ENCODE measurements at places on chromosomes 2 and 18. TPM values are rescaled to one million over a fixed set of nuclear protein-coding genes. Genes with fewer than 3 reads are reported as not detected.

DNA sequence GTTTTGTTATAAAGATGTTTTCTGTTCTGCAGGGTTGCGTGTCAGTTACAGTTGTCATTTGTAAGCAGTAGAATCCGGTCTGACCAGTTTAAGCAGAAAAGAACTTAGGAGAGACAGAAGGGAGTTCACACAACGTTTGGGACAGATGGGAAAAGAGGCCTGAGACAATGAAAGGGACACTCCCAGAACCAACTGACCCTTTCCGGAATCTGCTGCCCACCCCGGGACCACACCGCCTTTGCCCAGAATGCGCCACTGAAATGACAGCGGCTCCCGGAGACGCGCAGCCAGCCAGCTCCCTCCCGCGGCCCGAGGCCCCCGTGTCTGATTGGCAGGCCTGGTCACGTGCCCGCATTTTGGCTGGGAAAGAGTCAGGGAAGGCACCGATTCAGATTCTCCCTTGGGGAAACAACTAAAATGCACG is 244.6 kb downstream of the BCL2 start:
- DNase-seq, result peak; percentile 73

Gene DUSP19
- 1.8 TPM for total RNA-seq

GRCh38 chr2:32357318-32358110 is 691 bp downstream of the BIRC6 start:
- DNase-seq, result peak; percentile 67

Gene ZBTB14
- total RNA-seq, result 22.5 TPM

DNA sequence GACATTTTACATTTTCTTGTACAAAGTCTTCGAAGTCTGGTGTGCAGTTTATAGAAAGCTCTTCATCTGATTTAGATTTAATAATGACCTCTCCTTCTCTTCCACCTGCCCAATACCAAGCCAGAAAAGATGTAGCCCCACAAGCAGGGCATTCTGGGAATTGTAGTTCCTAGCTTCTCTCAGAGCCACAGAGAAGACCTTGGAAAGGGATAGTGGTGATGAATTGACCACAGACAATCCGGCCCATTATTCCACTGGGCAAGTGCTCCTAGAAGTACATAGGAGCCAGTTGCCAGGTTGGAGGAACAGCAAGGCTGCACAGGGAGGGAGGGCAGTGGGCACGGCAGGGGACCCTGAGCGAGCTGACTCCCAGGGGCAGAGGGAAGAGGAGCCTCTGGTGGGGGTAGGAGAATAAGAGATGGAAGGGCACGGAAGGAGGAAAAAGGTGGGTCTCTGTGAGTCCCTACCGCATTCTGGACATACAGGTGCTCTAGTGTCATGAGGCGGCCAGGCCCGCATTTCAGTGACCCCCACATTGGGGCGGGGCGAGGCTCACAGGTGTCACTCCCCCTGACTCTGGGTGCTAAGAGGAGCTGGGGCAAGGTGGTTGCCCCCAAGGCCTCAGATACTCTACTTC is 152.5 kb upstream of the HAAO start:
- no peak for DNase-seq

GRCh38 chr18:69885841-69886531 is 61.7 kb downstream of the CD226 start:
- peak; percentile 87 for DNase-seq

Gene NR4A2
- total RNA-seq, result 3.2 TPM

Gene PSMA8
- 0.82 TPM for total RNA-seq

Gene PCARE
- total RNA-seq, result not detected

Gene DNER
- not detected for total RNA-seq

Gene BIN1
- total RNA-seq, result 105 TPM

- no peak for DNase-seq
These were observed 162.0 kb downstream of the SLC4A3 start for GRCh38 chr2:219789476-219789875.

DNA sequence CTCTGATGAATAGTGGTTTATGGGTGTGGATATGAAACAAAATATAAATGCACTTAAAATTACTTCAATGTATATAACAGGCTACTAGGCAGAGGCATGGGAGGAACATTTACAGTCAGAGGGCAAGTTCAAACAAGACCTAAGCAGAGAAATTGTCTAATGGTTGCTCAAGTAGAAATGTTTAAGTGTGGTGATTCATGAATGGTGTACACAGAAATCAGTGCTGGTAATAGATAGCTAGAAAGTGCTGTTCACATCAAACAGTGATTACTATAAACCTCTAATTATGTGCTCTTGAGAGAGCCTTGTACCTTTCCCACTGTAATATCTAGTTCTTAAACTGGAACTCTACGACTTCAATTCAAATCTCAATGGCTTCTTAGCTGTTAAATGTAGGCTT is 485.1 kb downstream of the NRXN1 start:
- no peak for DNase-seq

Gene CD302
- 0.16 TPM for total RNA-seq

DNA sequence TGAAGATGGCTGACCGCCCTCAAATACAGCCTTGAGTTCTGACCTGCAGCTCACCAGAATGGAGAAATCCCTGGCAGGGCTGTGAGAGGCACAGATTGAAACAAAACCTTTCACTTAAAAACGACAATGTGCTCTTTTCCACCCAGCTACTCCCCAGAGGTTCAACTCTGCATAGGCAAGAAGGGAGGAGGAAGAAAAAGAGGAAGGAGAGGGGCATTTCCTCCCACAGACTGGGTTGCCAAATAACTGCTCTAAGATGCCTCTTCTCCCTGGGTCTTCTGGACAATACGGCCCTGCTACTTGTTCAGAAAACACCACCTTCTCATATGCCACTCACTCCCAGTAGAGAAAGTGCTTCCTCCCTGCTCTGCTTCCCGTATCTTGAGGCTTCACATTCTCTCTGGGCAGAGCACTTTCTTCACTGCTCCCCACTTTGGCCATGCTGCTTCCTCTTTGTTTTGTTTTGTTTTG is 136.4 kb upstream of the SLC1A4 start:
- no peak for DNase-seq

- DNase-seq, result no peak
These were observed 193.9 kb upstream of the HS6ST1 start for GRCh38 chr2:128512379-128513115.

DNA sequence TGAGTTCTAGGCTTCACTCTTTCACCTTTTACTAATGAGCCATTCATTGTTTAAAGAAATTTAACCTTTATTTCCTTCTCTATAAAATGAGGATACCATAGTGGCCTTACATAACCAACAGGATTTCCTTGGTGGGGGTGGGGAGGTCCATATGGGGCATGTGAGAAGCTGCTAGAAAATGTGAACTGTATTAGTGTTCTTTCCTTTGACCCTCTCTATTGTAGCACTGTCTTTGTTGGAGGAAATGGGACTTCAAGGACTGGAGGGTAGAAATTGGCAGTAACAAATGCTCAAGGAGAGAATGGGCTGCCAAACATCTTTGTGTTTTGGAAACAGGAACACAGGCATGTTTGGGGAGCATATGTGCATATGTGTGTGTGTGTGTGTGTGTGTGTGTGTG is 468.7 kb upstream of the ZEB2 start:
- DNase-seq, result no peak

DNA sequence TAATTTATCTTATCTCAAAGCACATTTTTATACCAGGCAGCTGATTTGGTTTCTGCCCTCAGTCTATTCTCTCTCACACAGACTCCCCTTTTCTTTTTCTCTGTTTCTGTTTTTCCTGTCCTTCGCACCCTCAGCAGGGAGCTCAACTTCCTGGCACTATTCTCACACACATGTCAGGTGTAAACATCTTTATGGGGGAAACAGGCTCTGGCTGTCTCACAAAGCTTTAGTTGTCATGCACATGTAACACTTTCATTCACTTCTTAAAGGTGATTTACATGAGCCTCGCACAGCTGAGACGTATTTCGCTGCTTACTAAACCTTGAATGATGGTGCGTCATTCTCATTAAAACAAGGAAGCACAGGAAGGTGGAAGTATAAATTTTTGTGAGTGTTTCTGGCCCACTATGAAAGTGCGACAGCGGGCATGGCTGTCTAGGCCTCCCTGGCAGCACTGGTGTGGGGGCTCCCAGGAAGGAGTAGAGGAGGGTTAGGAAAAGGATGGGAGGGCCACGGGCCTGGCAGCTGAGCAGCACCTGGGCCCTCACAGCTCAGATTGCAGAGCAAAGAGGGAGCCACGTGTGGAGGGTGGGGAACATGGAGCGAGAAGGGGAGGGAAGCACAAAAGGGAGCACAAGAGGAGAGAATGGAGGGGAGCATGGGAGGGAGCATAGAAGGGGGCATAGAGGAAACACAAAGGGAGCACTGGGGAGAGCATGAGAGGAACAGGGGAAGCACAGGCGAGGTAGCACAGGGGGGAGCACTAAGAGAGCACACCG is 46.2 kb upstream of the SNTG2 start:
- peak; percentile 22 for DNase-seq

DNA sequence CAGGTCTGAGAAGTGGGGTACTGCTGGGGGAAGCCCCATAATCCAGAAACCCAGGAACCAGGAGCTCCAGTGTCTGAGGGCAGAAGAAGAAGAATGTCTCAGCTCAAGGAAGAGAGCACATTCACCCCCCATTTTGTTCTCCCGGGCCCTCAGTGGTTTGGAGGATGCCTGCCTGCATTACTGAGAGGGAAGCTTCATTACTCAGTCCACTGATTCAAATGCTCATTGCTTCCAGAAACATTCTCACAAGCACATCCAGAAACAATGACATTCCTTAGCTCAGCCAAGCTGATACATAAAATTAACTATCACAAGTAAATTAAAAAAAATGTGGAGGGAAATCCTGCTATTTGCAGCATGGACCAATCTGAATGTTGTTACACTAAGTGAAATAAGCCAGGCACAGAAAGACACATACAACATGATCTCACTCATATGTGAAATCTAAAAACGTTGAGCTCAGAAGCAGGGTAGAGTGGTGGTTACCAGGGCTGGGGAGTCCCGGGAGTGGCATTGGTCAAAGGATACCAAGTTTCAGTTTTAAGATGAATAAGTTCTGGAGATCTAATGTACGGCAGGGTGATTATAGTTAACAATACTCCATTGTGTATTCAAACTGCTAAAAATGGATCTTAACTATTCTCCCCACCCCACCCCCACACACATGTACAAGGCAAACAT is 459.3 kb downstream of the GALR1 start:
- DNase-seq, result no peak

DNA sequence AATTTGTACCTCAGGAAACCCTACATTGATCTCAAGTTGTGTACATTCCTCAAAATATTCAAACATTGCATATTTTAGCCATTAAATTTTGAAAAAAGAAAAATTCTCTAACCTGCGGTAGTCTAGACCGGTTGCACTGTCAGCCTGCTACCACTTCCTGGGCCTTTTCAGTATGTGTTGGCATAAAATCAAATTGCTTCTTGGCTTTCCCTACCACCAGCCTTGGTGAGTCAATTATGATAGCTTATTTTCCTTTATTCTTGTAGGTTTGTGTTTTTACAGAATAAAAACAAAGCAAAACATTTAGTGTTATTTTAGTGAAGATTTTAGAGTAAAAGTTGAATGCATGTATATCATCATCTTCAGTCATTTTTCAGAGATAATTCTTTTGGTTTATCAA is 61.2 kb downstream of the FAM171B start:
- DNase-seq, result no peak

GRCh38 chr2:223032187-223033142 is 19.5 kb upstream of the KCNE4 start:
- no peak for DNase-seq

Gene HOXD4
- not detected for total RNA-seq

DNA sequence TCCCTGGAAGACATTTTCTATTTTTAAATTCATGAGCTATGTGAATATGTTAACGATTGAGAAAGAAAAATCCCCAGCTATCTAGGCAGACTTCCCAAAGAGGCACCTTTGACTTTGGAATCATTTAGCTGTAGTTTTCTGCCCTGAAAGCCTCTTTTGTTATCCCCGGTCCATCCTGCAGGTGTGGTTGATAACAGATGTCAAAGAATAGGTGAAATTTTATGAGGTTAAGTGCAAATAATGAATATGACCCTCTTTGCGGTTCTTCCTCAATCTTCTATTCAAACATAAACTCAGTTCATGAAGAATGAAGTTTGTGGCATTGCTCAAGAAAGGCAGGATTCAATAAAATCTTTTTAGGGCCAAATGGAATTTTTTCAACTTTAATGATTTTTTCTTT is 51.6 kb upstream of the ATP8B1 start:
- DNase-seq, result no peak

DNA sequence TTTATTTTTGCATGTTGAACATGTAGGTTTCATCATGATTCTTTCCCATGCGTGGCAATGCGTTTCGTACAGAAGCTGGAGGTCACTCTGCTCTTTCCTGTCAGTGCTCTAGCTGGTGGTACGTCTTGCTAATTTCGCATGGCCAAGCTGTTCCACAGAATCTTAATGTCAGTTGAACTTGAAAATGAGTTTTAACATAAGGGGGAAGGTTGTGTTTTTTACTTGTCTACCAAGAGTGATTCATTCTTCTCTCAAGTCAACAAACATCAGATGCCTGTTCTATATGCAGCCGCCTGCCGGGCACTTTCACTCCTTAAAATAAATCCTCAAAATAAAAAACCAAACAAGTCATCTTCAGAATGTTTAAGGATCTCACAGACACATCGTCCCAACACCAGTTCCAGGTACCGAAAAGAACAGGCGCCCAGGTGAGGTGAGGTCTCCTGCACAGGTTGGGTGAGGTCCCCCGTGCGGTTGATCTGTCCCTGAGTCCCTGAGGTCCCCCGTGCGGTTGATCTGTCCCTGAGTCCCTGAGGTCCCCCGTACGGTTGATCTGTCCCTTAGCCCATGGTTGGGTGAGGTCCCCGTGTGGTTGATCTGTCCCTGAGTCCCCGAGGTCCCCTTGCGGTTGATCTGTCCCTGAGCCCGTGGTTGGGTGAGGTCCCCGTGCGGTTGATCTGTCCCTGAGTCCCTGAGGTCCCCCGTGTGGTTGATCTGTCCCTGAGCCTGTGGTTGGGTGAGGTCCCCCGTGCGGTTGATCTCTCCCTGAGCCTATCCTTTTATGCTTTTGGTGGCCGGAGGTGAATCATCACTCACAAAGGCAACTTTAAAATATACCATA is 57.0 kb upstream of the KCNG2 start:
- DNase-seq, result no peak

DNA sequence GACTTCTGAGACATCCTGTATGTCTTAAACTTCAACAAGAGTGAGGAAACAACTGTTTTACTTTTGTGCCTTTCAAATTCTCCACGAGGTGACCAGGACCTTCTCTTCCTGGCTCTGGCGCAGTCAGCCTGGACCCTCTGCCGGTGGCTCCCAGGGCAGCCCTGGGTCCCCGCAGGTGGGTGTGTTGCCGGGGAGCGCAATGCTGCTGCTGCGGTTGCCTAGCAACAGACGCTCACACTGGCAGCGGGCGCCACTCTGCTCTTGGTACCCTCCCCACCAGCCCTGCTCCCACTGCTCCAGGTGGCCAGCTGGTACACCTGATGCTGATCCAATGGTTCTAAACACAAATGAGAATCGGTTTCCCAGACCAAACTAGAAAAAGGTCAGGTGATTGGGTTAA is 58.7 kb downstream of the GNAL start:
- no peak for DNase-seq

Gene ALK
- not detected for total RNA-seq

Measured in activated CD8-positive, alpha-beta memory T cell treated with anti-CD3 and anti-CD28 coated beads, Interleukin-2, amount 10 ng/mL, durations not matched to agents 7 days and 5 days (primary cell).